DMS53 (cell line): ENCODE measurements at places on chromosomes 7 and 10.

- peak; percentile 84 for DNase-seq
Observed at GRCh38 chr10:17607603-17608332, 9.4 kb downstream of the HACD1 start.

- DNase-seq: peak; percentile 95
Observed at GRCh38 chr7:106659963-106660861, 746 bp downstream of the CCDC71L start.

DNA sequence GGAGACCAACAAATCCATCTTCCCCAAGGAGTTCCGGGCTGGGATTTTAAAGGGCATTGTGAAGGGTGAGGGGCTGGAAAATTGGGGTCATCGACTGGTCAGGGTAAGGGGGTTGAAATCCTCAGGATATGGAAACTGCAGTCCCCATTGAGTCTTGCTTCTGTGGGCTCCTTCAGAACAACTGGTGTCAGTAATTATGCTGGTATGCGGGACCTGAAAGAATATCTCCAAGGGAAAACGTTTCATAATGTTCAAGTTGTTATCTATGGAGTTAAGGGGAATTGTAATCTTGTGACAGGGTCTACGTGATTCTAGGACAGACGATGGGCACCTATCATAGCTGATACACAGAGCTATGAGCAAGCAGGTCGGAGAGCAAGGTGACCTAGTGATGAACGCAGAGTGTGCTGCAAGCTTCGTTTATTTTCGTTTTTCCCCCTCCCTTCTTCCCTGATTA lies 494 bp upstream of the RHBDD2 start:
- DNase-seq: no peak

- DNase-seq: no peak
Observed at GRCh38 chr10:81146436-81146835, 608.7 kb downstream of the SH2D4B start.

DNA sequence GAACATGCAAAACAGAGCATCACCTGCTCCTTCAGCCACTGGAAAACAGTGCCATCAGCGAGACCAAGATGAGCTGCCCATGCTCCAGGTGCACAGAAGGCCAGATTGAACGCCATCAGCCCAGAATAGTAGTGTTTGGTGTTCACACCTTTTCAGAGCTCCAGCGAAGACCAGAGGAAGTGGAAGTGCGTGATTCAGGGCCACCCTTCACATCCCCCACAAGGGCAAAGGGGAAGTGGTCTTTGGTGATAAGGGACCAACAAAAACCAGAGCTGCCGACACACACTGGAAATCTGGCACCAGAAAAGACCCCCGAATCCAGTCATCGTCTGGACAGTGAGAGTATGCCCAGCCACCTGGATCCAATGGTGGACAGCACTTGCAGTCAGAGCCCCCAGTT lies 29.5 kb upstream of the TMEM72 start:
- no peak for DNase-seq

DNA sequence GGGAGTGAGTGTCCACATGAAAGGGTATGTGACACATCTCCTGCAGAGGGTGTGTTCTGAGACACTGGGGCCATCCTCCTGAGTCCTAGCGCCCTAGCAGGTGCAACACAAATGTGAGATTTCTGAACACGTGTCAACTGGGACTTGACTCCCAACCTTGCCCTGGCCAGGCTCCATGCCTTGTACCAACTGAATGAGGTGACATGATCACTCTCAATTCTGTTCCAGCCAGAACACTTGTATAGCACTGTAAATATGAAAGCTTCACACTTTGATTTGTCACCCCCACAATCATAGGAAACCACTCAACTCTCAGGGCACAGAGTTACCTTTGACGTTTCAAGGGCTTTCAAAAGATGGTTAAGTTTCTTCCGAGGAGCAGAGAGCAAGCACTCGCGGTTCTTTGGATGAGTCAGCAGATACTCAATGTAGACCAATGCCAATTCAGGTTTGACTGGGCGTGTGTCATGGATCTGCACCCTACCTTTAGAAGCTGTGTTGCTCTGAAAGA lies 48.6 kb downstream of the NCAPG2 start:
- peak; percentile 27 for DNase-seq

GRCh38 chr7:6274743-6275142 lies 2.3 kb upstream of the CYTH3 start:
- DNase-seq: no peak

- DNase-seq: no peak
Observed at GRCh38 chr7:35415411-35415822, 161.5 kb upstream of the TBX20 start.

DNA sequence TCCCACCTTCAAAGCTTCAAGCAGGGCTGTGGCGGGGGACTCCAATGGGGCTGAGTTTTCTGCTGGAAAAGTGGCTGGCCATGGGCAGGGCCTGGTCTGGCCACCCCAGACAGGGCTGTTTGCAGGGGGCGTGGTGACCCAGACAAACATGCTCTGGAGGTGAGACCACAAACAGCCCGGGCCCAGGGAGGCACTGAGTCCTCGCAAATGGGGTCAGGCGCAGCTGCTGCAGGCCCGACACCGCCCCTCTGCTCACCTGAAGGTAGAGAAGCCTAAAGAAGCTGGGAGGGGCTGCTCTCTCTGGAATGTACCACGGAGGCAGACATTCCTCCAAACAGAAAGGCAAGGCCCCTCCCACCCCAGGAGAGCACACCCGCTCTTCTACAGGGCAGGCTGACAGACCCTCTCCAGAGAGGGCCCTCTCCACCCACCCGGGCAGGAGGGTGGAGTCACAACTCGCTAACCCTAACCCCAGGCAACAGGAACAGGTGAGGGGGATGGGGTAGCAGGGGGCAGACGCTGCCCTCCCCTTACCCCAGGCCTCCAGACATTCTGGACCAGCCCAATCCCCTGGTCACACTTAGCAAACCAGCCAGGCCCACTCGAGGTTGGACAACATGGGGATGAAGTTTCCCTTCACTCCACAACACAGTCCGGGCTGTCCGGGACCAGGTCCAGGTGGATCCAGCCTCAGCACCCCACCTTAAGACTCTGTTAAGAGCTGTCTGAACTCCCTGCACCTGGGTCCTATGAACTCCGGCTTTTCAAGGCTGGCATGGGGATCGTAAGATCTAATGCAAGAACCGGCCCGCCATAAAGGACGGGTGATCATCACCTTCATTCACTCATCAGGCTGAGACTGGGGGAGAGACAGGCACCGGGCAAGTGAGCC lies 32.3 kb downstream of the OAT start:
- DNase-seq: no peak

GRCh38 chr10:106830006-106830405 lies 334.5 kb downstream of the SORCS1 start:
- DNase-seq: no peak

DNA sequence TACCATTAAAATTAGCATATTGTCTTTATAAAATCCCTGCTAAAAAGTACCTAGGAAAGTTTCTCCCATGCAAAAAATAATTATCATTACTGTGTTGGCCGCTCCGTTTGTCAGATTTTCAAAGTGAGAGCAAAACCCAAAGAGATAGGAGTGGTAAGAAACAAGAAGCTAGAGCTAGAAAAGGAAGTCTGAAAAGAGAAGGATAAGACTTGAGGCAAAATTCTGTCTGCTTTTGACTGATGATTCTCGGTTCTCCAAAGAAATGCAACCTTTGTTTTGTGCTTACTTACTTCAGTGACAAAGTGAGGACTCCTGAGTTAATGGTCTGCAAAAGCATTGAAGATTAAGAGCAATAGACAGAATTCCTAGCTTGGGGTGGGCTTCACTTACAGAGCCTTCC lies 33.3 kb upstream of the CAPZA2 start:
- DNase-seq: no peak

DNA sequence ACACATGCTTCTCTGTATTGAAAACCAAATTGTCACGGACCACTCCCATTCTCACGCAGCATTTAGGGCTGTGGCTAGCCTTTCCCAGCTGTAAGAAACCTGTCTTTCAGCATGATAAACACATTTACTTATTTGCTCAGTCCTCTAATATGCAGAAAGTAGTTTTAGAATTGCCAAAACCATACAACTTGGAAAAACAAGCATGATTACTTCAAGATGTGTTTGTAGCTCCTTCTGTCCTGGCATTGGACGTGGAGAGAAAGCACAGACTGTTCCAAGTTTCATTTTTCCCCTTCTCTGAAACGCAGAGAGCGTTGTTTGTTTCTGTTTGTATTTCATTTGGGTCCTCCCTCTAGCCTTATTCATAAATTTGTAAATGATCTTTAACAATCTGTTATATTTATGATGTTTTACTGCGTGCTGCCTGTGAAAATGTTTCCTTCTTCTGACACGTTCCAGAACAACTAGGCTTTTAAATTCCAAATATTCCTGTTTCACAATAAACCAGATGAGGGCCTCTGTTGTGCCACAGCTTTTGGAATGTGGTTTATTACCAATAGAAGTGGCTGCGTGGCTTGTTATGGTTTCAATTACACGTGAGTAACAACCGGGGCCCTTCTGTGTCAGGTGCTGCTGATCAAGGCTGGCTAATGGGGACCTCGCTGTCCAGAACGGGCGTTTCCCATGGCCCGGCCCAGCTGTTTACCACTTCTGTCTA lies 26.1 kb downstream of the MNX1 start:
- DNase-seq: no peak

GRCh38 chr7:113368256-113368655 lies 249.9 kb upstream of the SMIM30 start:
- no peak for DNase-seq

- DNase-seq: peak; percentile 6
Observed at GRCh38 chr10:125375210-125375609, 214.8 kb upstream of the CTBP2 start.
